K562 (cell line): ENCODE measurements at places on chromosomes 5 and 9. TPM values are rescaled to one million over a fixed set of nuclear protein-coding genes. Genes with fewer than 3 reads are reported as not detected.

- DNase-seq: no peak
- H3K4me3 ChIP-seq: peak overlapping the region; percentile 72
- H3K4me1 ChIP-seq: peaks cover 31% of the 10 kb centered on the region
Observed at GRCh38 chr5:150778088-150778516, 455 bp upstream of the SMIM3 start.

DNA sequence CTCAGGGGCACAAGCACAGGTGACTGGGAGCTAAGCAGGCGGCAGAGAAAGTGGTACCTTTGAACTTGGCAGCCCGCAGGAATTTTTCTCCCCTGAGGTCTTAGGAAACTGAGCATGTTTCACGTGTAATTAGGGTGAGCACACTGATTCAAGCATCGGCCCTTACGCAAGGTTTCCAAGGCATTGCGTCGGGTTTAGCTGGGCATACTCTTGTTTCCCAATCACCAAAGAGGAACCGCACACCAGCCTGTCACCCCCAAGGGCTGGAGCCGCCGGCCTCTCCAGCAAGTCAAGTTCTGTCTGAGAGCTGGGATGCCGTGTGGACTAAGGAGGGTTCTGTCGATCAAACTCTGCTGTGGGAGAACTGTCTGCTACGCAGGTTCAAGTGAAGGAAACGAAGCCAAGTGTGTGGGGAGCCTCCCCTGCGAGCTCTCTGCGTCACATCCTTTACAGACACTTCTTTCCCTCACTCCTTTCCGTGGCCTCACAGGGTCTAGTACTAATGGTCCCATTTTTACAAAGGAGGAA lies 53.0 kb downstream of the ERGIC1 start:
- H3K27me3 ChIP-seq: no peaks in the 10 kb centered on the region
- no peak overlapping the region for H3K27ac ChIP-seq
- peaks cover 16% of the 10 kb centered on the region; the same call in 2 of the 3 replicates for H3K36me3 ChIP-seq

DNA sequence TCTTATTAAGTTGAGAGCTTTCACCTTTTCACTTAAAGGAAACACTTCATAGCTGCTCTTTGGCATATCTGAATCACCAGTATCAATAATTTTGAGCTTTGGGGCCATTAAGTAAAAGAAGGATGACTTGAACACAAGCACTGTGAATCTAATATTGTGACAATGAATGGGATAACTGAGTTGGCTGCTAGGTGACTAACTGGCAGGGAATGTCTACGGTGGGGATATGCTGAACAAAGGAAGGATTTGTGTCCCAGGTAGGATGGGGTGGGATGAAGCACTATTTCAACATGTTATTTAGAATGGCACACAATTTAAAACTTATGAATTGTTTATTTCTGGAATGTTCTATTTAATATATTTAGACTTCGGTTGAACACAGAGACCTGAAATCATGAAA lies 123.6 kb downstream of the TEX10 start:
- no peaks in the 10 kb centered on the region for H3K27me3 ChIP-seq
- H3K4me1 ChIP-seq: no peaks in the 10 kb centered on the region
- H3K4me3 ChIP-seq: no peak overlapping the region
- peaks cover 7% of the 10 kb centered on the region; the same call in 1 of the 3 replicates for H3K36me3 ChIP-seq

GRCh38 chr5:116448450-116448849 lies 126.2 kb downstream of the SEMA6A start:
- H3K36me3 ChIP-seq: no peaks in the 10 kb centered on the region
- no peak overlapping the region for H3K4me3 ChIP-seq
- no peak overlapping the region for H3K27ac ChIP-seq
- no peaks in the 10 kb centered on the region for H3K4me1 ChIP-seq
- H3K27me3 ChIP-seq: peaks cover 9% of the 10 kb centered on the region; the same call in 1 of the 2 replicates

GRCh38 chr9:136133191-136133958 lies 14.7 kb upstream of the TMEM250 start:
- peak; percentile 95 for DNase-seq
- peaks cover 8% of the 10 kb centered on the region for H3K4me1 ChIP-seq
- no peak overlapping the region for H3K27ac ChIP-seq
- peaks cover 41% of the 10 kb centered on the region for H3K27me3 ChIP-seq
- peak overlapping the region; percentile 46 for H3K4me3 ChIP-seq

GRCh38 chr5:97694091-97694490 lies 511.0 kb upstream of the RIOK2 start:
- no peak overlapping the region for H3K4me3 ChIP-seq
- no peaks in the 10 kb centered on the region for H3K27me3 ChIP-seq
- H3K36me3 ChIP-seq: no peaks in the 10 kb centered on the region
- DNase-seq: no peak
- H3K27ac ChIP-seq: no peak overlapping the region

DNA sequence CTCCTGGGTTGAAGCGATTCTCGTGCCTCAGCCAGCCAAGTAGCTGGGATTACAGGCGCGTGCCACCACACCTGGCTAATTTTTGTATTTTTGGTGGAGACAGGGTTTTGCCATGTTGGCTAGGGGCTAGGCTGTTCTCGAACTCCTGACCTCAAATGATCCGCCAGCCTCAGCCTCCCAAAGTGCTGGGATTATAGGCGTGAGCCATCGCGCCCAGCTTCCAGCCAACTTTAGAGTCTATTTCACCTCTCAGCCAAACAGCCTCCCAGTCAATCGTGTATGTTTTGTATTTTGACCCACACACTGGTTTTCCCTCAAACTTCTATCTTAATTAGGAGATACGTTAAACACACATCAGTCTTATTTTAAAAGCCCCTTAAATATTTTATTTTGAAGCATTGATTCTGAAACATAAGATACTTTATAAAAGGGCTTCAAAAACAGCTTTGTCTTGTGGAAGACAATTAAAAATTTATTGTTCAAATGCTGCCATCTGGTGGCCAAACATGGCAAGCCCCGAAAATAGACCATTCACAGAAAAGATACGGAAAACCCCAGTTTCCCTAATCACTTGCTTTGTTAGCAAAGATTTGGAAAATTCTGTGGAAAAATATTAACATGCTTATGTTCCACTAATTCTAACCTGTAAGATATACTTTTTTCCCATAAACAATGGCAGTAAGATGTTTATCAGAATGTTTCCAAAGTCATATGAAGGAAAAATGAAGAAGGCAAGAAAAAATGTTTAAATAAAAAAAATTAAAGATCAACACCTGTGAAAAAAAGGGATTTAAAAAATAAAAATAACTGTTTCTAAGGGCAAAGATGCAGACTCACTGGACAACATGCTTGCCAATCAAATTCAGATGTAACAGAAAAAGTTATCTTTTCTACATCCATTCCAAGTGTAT lies 33.1 kb downstream of the APTX start:
- no peaks in the 10 kb centered on the region for H3K4me1 ChIP-seq
- H3K4me3 ChIP-seq: no peak overlapping the region
- peak; percentile 37 for DNase-seq
- no peak overlapping the region for H3K27ac ChIP-seq
- H3K36me3 ChIP-seq: peaks cover 16% of the 10 kb centered on the region; the same call in 2 of the 3 replicates
- H3K27me3 ChIP-seq: no peaks in the 10 kb centered on the region

GRCh38 chr9:79254900-79255650 lies 316.7 kb upstream of the TLE4 start:
- H3K27me3 ChIP-seq: no peaks in the 10 kb centered on the region
- no peaks in the 10 kb centered on the region for H3K36me3 ChIP-seq
- DNase-seq: no peak
- no peaks in the 10 kb centered on the region for H3K4me1 ChIP-seq

DNA sequence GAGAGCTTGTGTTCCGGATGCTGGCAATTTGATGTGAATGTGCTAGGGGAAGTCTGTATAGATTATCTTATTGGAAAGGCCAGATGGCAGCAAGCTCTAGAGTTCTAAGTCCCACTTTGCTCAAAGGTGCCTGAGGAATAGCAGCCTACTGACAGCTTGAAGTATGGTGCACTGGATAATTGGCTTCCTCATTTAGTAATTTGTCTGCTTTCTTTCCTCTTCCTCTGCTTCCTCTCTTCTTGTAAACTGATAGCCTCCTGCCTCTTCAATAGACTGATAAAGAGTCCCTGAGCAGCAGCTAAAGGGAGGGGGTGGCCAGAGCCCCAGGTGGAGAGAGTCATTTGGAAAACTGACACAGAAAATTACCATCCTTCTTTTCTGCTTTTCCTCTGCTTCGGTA lies 177.3 kb downstream of the FGF1 start:
- 0 out of 3 replicates have a peak overlapping the region, but pooled peaks have one; percentile 17 for H3K27ac ChIP-seq
- no peaks in the 10 kb centered on the region for H3K36me3 ChIP-seq
- H3K4me3 ChIP-seq: no peak overlapping the region
- H3K27me3 ChIP-seq: peaks cover 8% of the 10 kb centered on the region; the same call in 1 of the 2 replicates
- peak; percentile 43 for DNase-seq
- H3K4me1 ChIP-seq: no peaks in the 10 kb centered on the region; the same call in 1 of the 2 replicates

GRCh38 chr9:135783540-135784245 lies 81.7 kb downstream of the KCNT1 start:
- H3K4me3 ChIP-seq: no peak overlapping the region
- no peaks in the 10 kb centered on the region for H3K4me1 ChIP-seq
- no peak for DNase-seq
- no peaks in the 10 kb centered on the region for H3K36me3 ChIP-seq
- no peak overlapping the region for H3K27ac ChIP-seq

DNA sequence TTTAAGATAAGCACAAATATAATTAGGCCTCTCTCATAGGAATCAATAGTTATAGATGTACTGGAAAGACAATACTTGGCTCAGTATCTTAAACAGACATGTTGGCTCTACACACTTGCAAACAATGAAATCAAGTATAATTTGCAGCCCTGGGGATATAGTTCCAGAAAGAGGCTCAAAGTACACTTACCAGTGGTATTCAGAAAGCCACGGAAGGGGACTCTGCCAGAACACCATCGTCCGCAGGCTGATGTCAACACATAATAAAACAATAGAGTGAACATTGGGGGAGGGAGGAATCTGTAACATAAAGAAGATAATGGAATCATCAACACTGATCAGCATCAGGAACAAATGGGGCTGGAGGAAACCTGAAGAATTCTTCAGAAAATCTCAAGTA lies 31.2 kb upstream of the EBF1 start:
- DNase-seq: no peak
- H3K27ac ChIP-seq: no peak overlapping the region
- peaks cover under 1% of the 10 kb centered on the region for H3K27me3 ChIP-seq

Gene MZB1
- 0.31 TPM in 2 replicates for total RNA-seq

Gene TMC1
- not detected in 2 replicates for total RNA-seq

Gene RPL12
- total RNA-seq: 1,614 and 1,743 TPM in 2 replicates

Gene MYMK
- total RNA-seq: not detected in 2 replicates

Gene RXFP3
- not detected in 2 replicates for total RNA-seq
